ENCODE measurements at places on chromosomes 4 and X.

GRCh38 chrX:29542152-29542551 lies 673.2 kb upstream of the MAGEB2 start:
- H3K27me3 ChIP-seq = no peaks in the 10 kb centered on the region
- H3K4me1 ChIP-seq = no peaks in the 10 kb centered on the region
- no peak overlapping the region for H3K27ac ChIP-seq
- H3K4me3 ChIP-seq = no peak overlapping the region

- H3K4me3 ChIP-seq = no peak overlapping the region
- no peaks in the 10 kb centered on the region for H3K27me3 ChIP-seq
- H3K36me3 ChIP-seq = no peaks in the 10 kb centered on the region
- no peak for DNase-seq
- H3K27ac ChIP-seq = no peak overlapping the region
- H3K4me1 ChIP-seq = no peaks in the 10 kb centered on the region
Measured at GRCh38 chr4:120446051-120446567, 379.5 kb upstream of the MAD2L1 start.

GRCh38 chr4:113784497-113785250 lies 23.1 kb upstream of the CAMK2D start:
- H3K36me3 ChIP-seq = no peaks in the 10 kb centered on the region
- no peak overlapping the region for H3K27ac ChIP-seq
- no peaks in the 10 kb centered on the region for H3K27me3 ChIP-seq
- H3K4me3 ChIP-seq = no peak overlapping the region
- DNase-seq = no peak

GRCh38 chr4:54296548-54297203 lies 67.6 kb downstream of the PDGFRA start:
- H3K27ac ChIP-seq = no peak overlapping the region
- no peak for DNase-seq
- H3K4me3 ChIP-seq = no peak overlapping the region
- no peaks in the 10 kb centered on the region for H3K36me3 ChIP-seq

- DNase-seq = no peak
- no peaks in the 10 kb centered on the region for H3K36me3 ChIP-seq
- no peaks in the 10 kb centered on the region for H3K27me3 ChIP-seq
- H3K4me3 ChIP-seq = no peak overlapping the region
Measured at GRCh38 chr4:119833611-119834010, 205.0 kb upstream of the PDE5A start.

DNA sequence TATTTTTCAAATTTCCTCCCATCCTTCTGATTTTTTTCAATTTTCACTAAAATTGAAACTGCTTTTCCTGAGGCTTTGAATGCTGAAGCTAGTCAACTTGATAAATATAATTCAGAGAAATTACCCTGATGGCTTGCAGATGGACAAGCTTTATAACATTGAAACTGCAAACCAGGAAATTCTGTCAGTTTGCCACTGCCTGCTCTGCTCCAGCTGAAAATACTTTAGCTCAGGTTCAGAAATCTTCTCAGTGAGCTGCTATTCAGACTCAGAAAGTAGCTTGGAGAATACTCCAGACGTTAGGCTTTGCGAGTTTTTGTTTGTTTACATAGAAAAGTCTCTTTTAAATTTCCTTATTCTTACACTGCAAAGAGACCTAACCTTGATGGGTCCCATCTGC lies 1574.7 kb downstream of the STIM2 start:
- no peak for DNase-seq
- no peaks in the 10 kb centered on the region for H3K27me3 ChIP-seq
- H3K36me3 ChIP-seq = no peaks in the 10 kb centered on the region

- no peaks in the 10 kb centered on the region for H3K4me1 ChIP-seq
- H3K36me3 ChIP-seq = no peaks in the 10 kb centered on the region
- no peak for DNase-seq
- no peak overlapping the region for H3K27ac ChIP-seq
- no peaks in the 10 kb centered on the region for H3K27me3 ChIP-seq
- no peak overlapping the region for H3K4me3 ChIP-seq
Measured at GRCh38 chr4:58406762-58407161, 1296.6 kb upstream of the IGFBP7 start.

DNA sequence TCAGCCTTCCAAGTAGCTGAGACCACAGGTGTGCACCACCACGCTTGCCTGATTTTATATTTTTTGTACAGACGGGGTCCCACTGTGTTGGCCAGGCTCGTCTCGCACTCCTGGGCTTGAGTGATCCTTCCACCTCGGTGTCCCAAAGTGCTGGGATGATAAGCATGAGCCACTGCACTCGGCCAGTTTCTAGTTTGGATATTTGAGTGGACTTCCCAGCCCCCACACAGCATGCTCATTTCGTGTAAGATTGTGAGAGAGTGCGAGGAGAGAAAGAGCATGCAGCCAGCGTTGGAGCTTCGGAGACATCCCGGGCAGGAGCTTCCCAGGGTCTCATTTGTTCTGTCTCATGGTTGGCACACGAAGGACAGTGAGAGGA lies 31.8 kb downstream of the ARSD start:
- peaks cover 10% of the 10 kb centered on the region for H3K4me1 ChIP-seq
- no peaks in the 10 kb centered on the region for H3K36me3 ChIP-seq
- H3K4me3 ChIP-seq = no peak overlapping the region
- H3K27ac ChIP-seq = no peak overlapping the region

GRCh38 chr4:81227968-81228367 lies 12.9 kb upstream of the PRKG2 start:
- H3K4me1 ChIP-seq = no peaks in the 10 kb centered on the region
- H3K27me3 ChIP-seq = no peaks in the 10 kb centered on the region
- no peak for DNase-seq
- H3K27ac ChIP-seq = no peak overlapping the region

DNA sequence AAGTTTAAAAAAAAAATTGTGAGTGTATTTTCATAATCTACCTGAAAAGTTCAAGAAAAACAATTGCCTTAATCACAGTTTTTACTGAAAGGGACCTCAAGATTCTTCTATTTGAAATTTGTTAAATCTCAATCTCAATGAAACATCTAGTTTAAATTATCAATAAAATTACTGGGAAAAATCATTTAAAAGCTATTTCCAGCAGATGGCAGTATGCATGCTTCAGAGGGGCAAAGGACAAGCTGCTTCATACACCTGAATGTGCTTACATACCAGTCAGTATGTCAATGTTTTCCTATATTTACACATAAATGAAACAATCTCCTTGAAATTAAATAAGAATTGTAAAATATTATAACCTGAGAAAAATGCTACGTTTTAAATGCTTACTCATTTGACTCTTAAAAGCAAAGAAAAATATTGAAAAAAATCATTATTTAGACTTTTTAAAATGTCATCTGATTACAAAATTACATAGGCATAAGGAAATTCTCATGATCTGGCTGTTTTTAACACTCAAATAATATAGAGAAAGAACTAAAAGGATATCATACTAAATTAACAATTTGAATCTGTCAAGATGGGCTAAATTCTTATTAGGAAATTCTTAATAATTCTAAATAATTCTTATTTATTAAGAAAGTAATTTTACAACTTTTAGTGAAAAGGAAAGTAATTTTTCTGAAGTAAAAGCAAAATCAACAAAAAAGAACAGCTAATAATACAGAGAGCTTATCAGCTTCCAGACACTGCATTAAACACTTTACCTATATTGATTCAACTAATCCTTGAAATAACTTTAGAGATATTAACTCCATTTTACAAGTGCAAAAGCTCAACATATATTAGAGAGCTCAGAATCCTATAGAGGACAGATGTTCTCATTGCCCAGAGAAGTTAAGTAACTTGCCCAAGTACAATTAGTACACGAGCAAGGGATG lies 242.1 kb downstream of the ADAMTS3 start:
- no peak for DNase-seq
- H3K4me3 ChIP-seq = no peak overlapping the region
- no peak overlapping the region for H3K27ac ChIP-seq
- H3K36me3 ChIP-seq = no peaks in the 10 kb centered on the region
- H3K4me1 ChIP-seq = no peaks in the 10 kb centered on the region

DNA sequence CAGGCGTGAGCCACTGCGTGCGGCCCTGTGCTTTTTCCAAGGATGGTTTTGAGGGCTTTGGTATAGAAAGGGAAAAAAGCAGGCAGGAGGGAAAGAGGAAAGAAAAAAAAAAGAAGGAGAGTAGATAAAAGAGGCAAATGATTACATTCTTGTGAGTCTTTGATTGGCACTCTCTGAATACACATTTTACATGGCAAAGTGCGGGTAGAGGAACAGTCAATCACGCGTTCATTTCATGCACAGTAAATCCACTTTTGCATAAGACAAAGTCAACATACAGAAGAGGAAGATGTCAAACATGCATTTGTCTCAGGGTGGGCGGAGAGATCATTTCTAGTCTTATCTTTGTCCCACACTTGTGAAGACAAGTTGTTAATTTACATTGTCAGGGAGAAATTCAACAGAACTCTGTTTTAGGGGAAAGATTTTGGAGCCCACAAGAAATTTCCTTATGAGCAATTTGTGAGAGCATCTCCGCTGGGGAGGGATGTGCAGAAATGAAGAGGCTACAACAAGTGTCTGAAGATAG lies 183.2 kb downstream of the DHRSX start:
- peaks cover 7% of the 10 kb centered on the region for H3K36me3 ChIP-seq
- peaks cover 23% of the 10 kb centered on the region for H3K4me1 ChIP-seq
- DNase-seq = no peak
- H3K27ac ChIP-seq = peak overlapping the region; percentile 47
- H3K27me3 ChIP-seq = no peaks in the 10 kb centered on the region
- H3K4me3 ChIP-seq = no peak overlapping the region

- no peak overlapping the region for H3K27ac ChIP-seq
- H3K4me3 ChIP-seq = no peak overlapping the region
- H3K36me3 ChIP-seq = no peaks in the 10 kb centered on the region
- H3K4me1 ChIP-seq = no peaks in the 10 kb centered on the region
- peaks cover 4% of the 10 kb centered on the region for H3K27me3 ChIP-seq
Measured at GRCh38 chr4:14920237-14920636, 82.0 kb upstream of the CPEB2 start.

GRCh38 chr4:85243857-85244256 lies 231.1 kb upstream of the ARHGAP24 start:
- peaks cover 7% of the 10 kb centered on the region for H3K27me3 ChIP-seq
- H3K4me1 ChIP-seq = no peaks in the 10 kb centered on the region
- H3K27ac ChIP-seq = no peak overlapping the region
- peaks cover 4% of the 10 kb centered on the region for H3K36me3 ChIP-seq

DNA sequence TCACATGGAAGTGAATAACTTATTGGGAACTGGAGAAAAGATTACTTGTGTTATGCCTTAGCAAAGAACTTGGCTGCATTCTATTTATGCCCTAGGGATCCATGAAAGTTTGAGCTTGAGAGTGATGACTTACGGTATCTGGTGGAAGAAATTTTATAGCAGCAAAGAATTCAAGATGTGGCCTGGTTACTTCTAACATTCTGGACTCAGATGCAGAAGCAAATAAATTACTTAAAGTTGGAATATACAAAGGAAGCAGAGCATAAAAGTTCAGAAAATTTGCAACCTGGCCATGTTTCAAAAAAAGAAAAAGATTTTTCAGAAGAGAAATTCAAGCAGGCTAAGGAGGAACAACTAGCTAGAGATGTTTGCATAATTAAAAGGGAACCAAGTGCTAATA lies 252.3 kb upstream of the WDFY3 start:
- no peak overlapping the region for H3K4me3 ChIP-seq
- H3K27ac ChIP-seq = no peak overlapping the region
- DNase-seq = no peak
- peaks cover 4% of the 10 kb centered on the region for H3K36me3 ChIP-seq
- no peaks in the 10 kb centered on the region for H3K4me1 ChIP-seq

DNA sequence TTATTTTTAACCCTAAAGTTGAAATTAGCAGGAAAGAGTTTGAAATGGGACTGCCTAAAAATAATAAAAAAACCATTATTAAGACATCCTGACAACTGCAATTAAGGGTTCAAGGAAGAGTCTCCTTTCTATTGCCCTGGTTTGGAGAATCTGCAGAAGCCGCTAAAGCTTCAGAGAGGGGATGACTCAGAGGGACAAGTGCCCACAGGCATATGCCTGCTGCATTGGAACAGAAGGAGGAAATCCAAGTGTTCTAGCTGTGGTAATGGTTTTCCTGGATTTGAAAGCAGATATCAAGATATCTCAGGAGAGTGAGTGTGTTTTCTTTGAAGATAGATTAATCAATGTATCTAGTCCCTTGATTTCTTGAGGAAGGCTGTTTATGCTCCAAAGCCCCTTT lies 235.1 kb upstream of the TAPT1 start:
- H3K27ac ChIP-seq = no peak overlapping the region
- H3K36me3 ChIP-seq = no peaks in the 10 kb centered on the region
- DNase-seq = no peak
- peaks cover 10% of the 10 kb centered on the region for H3K27me3 ChIP-seq
- no peak overlapping the region for H3K4me3 ChIP-seq

DNA sequence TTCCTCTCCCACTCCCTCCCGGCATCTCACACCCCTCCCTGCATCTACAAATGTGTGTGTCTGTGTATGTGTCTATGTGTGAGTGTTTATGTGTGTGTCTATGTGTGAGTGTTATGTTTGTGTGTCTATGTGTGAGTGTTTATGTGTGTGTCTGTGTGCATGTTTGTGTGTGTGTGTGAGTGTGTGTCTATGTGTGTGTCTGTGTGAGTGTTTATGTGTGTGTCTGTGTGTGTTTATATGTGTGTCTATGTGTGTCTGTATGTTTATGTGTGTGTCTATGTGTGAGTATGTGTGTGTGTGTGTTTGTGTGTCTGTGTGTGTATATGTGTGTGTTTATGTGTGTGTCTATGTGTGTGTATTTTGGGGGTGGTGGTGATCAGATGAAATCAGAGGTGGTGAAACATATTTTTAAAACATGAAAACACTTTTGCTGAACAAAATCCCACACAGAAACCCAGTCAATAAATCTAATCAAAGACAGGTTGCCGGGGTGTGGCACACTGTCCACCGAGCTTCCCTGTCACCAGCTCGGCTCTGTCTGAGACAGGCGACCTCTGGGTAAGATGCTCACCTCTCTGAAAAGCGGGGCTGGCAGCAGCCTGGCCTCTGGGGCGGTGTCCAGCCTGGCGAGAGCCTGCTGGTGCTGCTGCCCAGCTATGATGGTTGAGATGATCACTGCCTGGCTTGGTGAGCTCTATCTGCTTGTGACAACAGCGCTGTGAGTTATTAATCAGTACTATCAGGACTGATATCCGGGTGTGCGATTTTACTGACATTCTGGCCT lies 186.7 kb upstream of the PSAPL1 start:
- no peak overlapping the region for H3K4me3 ChIP-seq
- no peak overlapping the region for H3K27ac ChIP-seq
- no peaks in the 10 kb centered on the region for H3K4me1 ChIP-seq
- no peaks in the 10 kb centered on the region for H3K36me3 ChIP-seq
- DNase-seq = no peak
- peaks cover 5% of the 10 kb centered on the region for H3K27me3 ChIP-seq

DNA sequence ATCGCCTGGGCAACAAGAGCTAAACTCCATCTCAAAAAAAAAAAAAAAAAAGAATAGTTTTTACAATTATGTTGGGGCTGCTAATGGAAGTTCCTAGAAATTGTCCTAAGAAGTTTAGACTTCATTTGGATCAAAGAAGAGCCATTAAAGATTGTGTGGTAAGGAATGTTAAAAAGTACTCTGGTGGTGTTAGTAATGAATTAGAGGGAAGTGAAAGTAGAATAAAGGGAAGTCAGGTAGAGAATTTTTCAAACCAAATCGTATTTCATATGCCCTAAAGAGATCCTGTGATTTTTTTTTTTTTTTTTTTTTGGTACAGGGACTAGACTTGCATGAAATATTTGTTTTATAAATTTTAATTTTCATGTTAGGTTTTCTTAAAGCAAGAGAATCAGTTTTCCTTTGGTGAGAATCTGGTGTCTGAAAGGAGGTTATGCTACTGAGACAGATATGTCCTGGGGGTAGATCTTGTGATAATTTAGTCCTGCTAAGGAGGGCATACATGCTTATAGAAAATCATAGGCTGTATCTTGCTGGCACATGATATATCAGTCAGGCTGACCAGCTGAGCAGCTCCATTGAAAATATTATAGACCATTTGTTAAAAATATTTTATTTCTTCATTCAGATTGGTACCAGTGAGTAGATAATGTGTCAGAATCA lies 10.7 kb downstream of the SEC24B start:
- no peaks in the 10 kb centered on the region for H3K27me3 ChIP-seq
- peaks cover 15% of the 10 kb centered on the region for H3K36me3 ChIP-seq
- H3K27ac ChIP-seq = no peak overlapping the region
- peaks cover 61% of the 10 kb centered on the region for H3K4me1 ChIP-seq
- no peak for DNase-seq
- H3K4me3 ChIP-seq = no peak overlapping the region
